ENCODE measurements at places on chromosomes 11 and 22. TPM values are rescaled to one million over a fixed set of nuclear protein-coding genes. Genes with fewer than 3 reads are reported as not detected.

- H3K27ac ChIP-seq, result peak overlapping the region; percentile 75
- no peaks in the 10 kb centered on the region for H3K27me3 ChIP-seq
- no peak for DNase-seq
- H3K36me3 ChIP-seq, result no peaks in the 10 kb centered on the region
- no peak overlapping the region for H3K4me3 ChIP-seq
- peaks cover 18% of the 10 kb centered on the region for H3K4me1 ChIP-seq
Measured at GRCh38 chr11:9905960-9906791, 242.3 kb downstream of the SWAP70 start.

DNA sequence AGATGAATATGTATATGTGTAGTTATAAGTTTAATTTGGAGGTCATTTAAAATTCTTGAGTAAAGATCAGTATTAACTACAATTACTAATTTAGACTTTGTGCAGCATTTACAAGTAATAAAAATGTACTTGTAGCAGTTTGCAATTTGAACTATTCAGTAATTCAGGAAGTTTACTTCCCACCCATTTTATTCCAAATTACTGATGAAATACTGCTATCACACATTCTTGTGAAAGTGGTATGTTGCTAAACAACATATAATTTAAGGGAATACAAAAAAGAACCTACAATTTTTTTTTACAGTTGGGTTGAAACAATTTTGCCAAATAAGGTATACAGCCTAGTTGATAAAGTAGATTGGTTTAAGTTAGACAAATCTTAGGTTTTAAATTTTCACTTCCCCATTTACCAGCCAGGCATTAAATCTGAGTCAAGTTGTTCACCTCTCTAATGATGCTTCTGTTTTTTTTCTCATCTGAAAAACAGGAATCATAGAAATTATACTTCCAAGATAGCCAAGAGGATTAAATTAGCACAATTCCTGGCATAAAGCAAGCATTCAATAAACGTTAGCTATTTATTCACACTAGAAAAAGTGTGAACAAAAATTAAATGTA lies 45.3 kb downstream of the ZBTB44 start:
- H3K27me3 ChIP-seq, result no peaks in the 10 kb centered on the region
- H3K4me1 ChIP-seq, result no peaks in the 10 kb centered on the region
- no peak for DNase-seq
- no peak overlapping the region for H3K27ac ChIP-seq
- H3K36me3 ChIP-seq, result peaks cover 15% of the 10 kb centered on the region

DNA sequence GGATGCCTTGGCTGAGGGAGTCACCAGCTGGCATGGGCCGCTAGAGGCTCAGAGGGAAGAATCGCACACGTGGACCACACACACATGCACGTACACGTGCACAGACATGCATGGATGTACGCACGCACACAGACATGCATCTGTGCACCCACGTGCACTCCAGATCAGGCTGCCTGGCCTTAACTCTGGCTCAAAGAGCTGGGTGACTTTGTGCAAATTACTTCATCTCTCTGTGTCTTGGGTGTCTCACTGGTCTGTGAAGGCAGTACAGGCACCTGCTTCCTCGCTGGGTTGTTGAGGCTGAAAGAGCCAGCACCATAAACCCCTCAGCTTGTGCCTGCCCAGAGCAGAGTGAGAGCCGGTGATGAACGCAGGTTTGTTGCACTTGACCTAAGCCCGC lies 28.7 kb downstream of the TMPRSS6 start:
- no peak for DNase-seq
- peaks cover 19% of the 10 kb centered on the region for H3K27me3 ChIP-seq
- no peak overlapping the region for H3K4me3 ChIP-seq
- H3K36me3 ChIP-seq, result no peaks in the 10 kb centered on the region

DNA sequence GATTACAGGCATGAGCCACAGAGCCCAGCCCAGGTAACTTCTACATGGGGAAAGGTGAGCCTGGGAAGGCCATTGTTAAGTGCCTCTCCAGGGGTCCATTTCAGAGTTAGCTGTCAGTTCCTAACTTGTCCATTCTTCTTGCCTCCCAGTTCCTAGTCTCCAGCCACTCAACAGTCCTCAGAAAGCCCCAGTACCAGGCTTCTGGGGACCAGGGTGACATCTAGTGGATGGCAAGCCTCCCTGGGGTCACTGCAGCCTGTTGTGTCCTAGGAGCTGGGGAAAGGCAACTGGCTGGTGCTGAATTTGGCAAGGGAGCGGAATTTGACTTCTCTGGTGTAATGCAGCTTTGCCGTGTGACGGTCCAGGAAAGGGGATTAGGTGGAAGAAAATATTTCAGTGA lies 2.1 kb downstream of the LGALS12 start:
- H3K4me3 ChIP-seq, result no peak overlapping the region
- H3K27me3 ChIP-seq, result no peaks in the 10 kb centered on the region
- H3K4me1 ChIP-seq, result peaks cover 12% of the 10 kb centered on the region

DNA sequence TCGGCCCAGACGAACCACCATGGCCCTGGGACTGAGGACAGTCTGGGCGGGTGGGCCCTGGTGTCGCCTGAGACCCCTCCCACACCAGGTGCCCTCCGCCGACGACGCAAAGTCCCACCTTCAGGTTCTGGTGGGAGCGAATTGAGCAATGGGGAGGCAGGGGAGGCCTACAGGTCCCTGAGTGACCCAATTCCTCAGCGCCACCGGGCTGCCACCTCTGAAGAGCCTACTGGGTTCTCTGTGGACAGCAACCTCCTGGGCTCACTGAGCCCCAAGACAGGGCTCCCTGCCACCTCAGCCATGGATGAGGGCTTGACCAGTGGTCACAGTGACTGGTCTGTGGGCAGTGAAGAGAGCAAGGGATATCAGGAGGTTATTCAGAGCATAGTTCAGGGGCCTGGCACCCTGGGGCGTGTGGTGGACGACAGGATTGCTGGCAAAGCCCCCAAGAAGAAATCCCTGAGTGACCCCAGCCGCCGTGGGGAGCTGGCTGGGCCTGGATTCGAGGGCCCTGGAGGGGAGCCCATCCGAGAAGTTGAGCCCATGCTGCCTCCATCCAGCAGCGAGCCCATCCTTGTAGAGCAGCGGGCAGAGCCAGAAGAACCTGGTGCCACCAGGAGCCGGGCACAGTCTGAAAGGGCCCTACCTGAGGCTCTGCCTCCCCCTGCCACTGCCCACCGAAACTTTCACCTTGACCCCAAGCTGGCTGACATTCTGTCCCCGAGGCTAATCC lies 2.8 kb downstream of the ARHGEF17 start:
- peaks cover 60% of the 10 kb centered on the region for H3K4me1 ChIP-seq

DNA sequence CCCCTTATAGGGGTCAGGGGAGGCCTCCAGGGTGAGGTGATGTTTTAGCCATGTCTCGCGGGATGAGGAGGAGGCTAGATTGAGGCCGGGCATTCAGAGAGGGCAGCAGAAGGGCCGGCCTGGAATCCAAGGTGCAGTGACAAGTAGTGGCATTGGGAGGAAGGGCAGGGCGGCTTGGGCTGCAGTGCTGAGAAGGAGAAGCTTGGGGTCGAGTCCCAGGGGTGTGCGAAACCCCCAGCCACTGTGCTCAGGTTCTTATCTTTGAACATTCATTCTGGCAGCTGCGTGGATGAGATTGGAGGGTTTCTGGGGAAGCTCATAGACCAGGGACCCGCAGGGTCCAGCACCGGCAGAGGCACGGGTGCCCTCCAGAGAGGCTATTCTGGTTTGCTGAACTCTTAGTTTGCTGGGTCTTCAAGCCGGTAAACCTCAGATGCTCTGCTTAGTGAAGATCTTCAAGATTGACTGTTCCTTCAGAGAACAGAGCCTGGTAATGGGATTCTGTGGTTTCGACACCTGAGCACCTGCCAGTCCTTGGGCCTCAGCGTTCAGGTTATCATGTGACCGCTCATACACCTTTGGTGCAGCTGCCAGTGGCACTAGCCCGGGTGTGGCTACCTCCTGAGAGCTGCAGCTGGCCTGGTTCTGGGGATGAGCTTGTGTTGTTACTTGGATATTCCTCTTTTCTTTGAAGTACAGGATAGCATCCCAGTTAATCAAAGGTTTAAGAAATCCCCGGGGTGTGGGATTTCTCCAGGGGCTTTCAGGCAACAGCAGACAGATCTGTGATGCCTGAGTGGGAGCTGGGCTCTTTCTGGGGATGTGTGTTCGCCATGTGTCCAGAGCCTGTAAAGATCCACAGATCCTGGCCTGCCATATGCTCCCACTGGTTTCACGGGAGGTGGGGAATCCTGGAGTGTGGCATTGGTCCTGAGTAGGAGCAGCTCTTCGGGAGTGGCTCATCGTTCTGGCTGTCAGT lies 152.8 kb downstream of the TBC1D22A start:
- no peaks in the 10 kb centered on the region for H3K27me3 ChIP-seq
- no peak overlapping the region for H3K4me3 ChIP-seq
- H3K27ac ChIP-seq, result no peak overlapping the region
- peaks cover 49% of the 10 kb centered on the region for H3K36me3 ChIP-seq

DNA sequence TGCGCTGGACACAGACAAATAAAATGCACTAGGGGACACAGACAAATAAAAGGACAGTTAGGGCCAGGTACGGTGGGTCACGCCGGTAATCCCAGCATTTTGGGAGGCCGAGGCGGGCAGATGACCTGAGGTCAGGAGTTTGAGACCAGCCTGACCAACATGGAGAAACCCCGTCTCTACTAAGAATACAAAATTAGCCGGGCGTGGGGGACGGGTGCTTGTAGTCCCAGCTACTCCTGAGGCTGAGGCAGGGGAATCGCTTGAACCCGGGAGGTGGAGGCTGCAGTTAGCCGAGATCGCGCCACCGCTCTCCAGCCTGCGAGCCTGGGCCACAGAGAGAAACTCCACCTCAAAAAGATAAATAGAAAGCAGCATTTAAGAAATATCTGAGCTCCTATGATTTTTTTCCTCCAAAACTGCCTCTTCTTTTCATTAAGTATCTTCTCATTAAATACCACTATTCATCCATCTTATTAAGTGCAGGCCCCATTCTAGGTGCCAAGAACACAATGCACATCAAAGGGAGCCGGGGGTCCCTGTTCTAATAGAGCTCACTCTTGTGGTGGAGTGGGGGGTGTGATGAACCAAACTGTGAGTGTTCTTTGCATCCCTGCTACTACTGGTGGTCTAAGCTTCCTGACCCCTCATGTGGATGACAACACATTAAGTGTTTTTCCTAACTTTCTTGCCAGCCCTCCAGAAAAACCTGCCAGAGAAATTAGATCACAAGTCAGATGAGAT lies 766 bp upstream of the ZNHIT2 start:
- H3K27me3 ChIP-seq, result no peaks in the 10 kb centered on the region
- no peak overlapping the region for H3K27ac ChIP-seq
- peaks cover 57% of the 10 kb centered on the region for H3K4me1 ChIP-seq
- H3K4me3 ChIP-seq, result no peak overlapping the region
- peaks cover 24% of the 10 kb centered on the region for H3K36me3 ChIP-seq
- DNase-seq, result no peak

Gene OR51I1
- total RNA-seq, result not detected

Gene HTR3B
- not detected for total RNA-seq

GRCh38 chr22:39825661-39826102 lies 67.9 kb downstream of the ENTHD1 start:
- H3K27ac ChIP-seq, result no peak overlapping the region
- no peaks in the 10 kb centered on the region for H3K36me3 ChIP-seq
- peaks cover 27% of the 10 kb centered on the region for H3K27me3 ChIP-seq
- peaks cover 2% of the 10 kb centered on the region for H3K4me1 ChIP-seq
- DNase-seq, result no peak

- peaks cover 7% of the 10 kb centered on the region for H3K27me3 ChIP-seq
- no peak overlapping the region for H3K27ac ChIP-seq
- H3K36me3 ChIP-seq, result no peaks in the 10 kb centered on the region
- no peak overlapping the region for H3K4me3 ChIP-seq
- H3K4me1 ChIP-seq, result peaks cover 7% of the 10 kb centered on the region
Measured at GRCh38 chr11:118214210-118214914, 10.4 kb downstream of the JAML start.

DNA sequence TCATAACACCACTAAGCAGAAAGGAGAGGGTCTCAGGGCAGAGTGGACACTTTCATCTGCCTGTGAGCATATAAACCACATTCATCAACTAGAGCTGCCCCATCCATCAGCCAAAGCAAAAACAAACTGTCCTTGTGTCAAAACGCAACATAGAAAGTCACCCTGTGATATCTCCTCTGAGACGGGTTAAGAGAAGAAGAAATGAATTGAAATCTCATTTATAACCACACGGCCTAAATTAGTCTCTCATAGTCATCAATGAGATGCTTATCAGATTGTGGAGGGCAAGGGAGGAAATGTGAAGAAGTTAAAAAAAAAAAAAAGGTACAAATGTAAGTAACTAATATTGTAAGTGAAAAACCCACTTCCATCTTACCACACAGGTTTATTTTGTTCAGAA lies 75.7 kb downstream of the SIK3 start:
- H3K27ac ChIP-seq, result no peak overlapping the region
- peaks cover 21% of the 10 kb centered on the region for H3K4me1 ChIP-seq
- H3K4me3 ChIP-seq, result no peak overlapping the region
- no peaks in the 10 kb centered on the region for H3K27me3 ChIP-seq

DNA sequence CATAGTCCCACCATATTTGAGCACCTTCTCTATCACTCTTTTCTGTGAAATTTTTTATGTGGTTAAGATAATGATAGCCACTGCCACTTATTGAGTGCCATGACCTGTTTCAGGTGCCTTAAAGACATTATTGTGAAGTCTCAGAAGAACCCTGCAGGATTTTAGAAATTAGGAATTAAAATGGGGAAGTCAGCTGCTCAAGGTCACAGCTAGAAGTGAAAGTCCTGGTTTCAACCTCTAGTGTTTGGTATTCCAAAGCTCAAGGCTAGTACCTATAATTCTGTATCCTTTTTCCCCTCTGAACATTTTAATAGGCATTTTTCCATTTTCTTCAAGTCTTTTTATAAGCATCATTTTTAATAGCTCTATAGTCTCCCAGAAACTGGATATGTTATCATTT lies 9.0 kb upstream of the RRM1 start:
- no peak overlapping the region for H3K4me3 ChIP-seq
- DNase-seq, result no peak
- no peaks in the 10 kb centered on the region for H3K27me3 ChIP-seq
- no peaks in the 10 kb centered on the region for H3K4me1 ChIP-seq

DNA sequence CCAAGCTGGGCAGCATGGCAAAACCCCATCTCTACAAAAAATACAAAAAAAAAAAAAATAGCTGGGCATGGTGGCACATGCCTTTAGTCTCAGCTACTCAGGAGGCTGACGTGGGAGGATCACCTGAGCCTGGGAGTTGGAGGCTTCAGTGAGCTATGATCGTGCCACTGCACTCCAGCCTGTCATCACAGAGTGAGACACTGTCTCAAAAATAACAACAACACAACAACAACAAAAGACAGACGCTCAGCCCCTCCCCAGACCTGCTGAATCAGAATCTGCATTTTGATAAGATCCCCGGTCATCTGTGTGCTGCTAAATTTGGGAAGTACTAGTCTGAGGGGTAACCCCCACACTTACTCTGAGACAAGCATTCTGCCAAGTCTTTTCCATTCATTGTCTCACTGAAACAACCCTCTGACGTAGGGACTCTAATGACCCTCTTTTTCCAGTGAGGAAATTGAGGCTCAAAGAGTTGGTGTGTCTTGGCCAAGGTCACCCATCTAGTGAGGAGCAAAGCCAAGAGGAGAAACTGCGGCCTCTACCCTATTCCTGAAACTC lies 7.5 kb downstream of the NEFH start:
- no peaks in the 10 kb centered on the region for H3K4me1 ChIP-seq
- no peak for DNase-seq
- H3K27me3 ChIP-seq, result peaks cover 4% of the 10 kb centered on the region
- no peak overlapping the region for H3K27ac ChIP-seq

All from suprapubic skin (tissue), 4 donors.